Transverse colon (tissue), 4 donors: ENCODE measurements at places on chromosomes 7 and 10. TPM values are rescaled to one million over a fixed set of nuclear protein-coding genes. Genes with fewer than 3 reads are reported as not detected.
A peak's percentile ranks its signal among the peaks of the same experiment; 100 is the strongest.

- H3K27me3 ChIP-seq = no peaks in the 10 kb centered on the region
- H3K4me3 ChIP-seq = no peak overlapping the region
- no peaks in the 10 kb centered on the region for H3K36me3 ChIP-seq
- H3K27ac ChIP-seq = no peak overlapping the region
These were observed 27.0 kb upstream of the ZNF862 start for GRCh38 chr7:149811221-149811620.

DNA sequence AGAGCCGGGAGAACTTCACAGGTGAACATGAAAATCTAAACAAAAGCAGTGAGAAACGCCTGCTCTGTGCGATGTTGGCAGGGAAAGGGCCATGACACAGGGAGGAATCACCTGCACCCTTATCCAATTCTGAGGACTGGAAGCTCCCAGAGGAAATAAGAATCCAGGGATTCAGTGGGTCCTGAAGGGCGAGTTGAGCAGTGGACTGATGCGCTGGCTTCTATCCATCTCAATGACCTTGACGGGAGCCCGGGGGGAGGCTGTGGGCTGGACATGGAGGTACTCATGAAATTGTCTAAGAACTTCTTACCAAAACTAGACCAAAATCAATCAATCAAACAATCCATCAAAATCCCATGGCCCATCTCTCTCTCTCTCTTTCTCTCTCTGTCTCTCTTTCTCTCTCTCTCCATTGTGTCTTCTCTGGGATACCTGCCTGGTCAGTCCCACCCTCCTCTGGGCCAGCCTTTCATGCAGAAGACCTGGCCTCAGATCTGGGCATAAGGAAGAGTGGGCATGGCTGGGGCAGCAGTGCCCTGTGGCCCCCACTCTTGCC lies 7.2 kb downstream of the CPXM2 start:
- no peak overlapping the region for H3K4me3 ChIP-seq
- H3K27ac ChIP-seq = peak overlapping the region; percentile 11
- H3K36me3 ChIP-seq = no peaks in the 10 kb centered on the region
- DNase-seq = no peak

- H3K36me3 ChIP-seq = no peaks in the 10 kb centered on the region
- H3K4me1 ChIP-seq = peaks cover 5% of the 10 kb centered on the region
- no peak for DNase-seq
- H3K27me3 ChIP-seq = no peaks in the 10 kb centered on the region
- no peak overlapping the region for H3K27ac ChIP-seq
These were observed 52.5 kb upstream of the WNT16 start for GRCh38 chr7:121276313-121276712.

Gene CCDC71L
- 28.1 TPM for total RNA-seq

- peaks cover 6% of the 10 kb centered on the region for H3K4me1 ChIP-seq
- no peaks in the 10 kb centered on the region for H3K36me3 ChIP-seq
- no peaks in the 10 kb centered on the region for H3K27me3 ChIP-seq
- H3K4me3 ChIP-seq = no peak overlapping the region
These were observed 228.7 kb upstream of the CCDC6 start for GRCh38 chr10:60135020-60135419.

- no peaks in the 10 kb centered on the region for H3K4me1 ChIP-seq
- no peaks in the 10 kb centered on the region for H3K36me3 ChIP-seq
- H3K4me3 ChIP-seq = no peak overlapping the region
- DNase-seq = no peak
These were observed 97.5 kb downstream of the MICALL2 start for GRCh38 chr7:1361756-1362125.

GRCh38 chr7:23372611-23373010 lies 73.5 kb downstream of the MALSU1 start:
- no peaks in the 10 kb centered on the region for H3K4me1 ChIP-seq

- no peak overlapping the region for H3K27ac ChIP-seq
- H3K27me3 ChIP-seq = no peaks in the 10 kb centered on the region
- H3K36me3 ChIP-seq = no peaks in the 10 kb centered on the region
- H3K4me3 ChIP-seq = no peak overlapping the region
- DNase-seq = no peak
- no peaks in the 10 kb centered on the region for H3K4me1 ChIP-seq
These were observed 194.9 kb upstream of the MGMT start for GRCh38 chr10:129272176-129272575.

GRCh38 chr7:89661876-89662275 lies 492.4 kb upstream of the STEAP1 start:
- DNase-seq = no peak
- no peaks in the 10 kb centered on the region for H3K36me3 ChIP-seq
- H3K4me3 ChIP-seq = no peak overlapping the region

Gene SLC39A12
- not detected for total RNA-seq

DNA sequence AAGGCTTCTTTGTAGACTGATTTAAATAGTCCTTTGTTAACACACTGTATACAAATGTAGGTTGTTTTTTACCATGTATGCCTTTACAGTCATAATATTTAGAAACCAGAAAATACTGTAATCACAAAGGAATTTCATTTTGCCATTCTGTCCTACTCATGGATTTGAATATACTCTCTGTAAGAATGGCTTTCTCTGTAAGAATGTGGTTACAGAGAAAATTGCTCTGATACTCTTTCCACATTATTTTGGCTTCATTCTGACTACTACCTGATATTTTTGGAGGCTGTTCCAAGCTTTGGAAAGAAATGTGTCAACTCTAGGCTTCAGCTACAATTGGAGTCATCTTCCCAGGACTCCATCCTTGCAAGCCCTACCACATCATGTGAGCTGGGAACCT lies 23.5 kb downstream of the CH25H start:
- no peaks in the 10 kb centered on the region for H3K4me1 ChIP-seq
- no peak overlapping the region for H3K4me3 ChIP-seq
- no peaks in the 10 kb centered on the region for H3K27me3 ChIP-seq
- no peaks in the 10 kb centered on the region for H3K36me3 ChIP-seq

DNA sequence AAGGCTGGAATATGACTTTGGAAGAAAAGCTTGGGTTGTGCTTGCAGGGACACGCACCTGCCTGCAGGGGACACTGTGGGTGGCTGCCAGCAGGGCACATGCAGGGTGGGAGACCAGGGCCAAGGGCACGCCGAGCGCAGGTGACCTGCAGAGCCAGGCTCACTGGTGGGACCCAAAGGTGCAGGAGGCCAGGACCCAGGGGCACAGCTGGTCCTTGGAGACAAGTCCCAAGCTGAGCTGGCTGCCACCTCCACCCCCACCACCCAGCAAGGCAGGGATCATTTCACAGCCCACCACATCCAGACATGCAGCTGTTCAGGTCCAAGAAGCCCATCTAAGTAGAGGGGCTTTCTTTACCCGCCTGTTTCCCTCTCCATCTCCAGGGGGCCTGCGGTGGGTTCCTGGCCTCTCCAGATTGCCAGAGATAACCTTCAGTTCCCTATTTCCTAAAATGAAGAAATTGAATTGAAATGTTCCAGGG lies 13.8 kb upstream of the CLIP2 start:
- H3K36me3 ChIP-seq = no peaks in the 10 kb centered on the region
- H3K4me1 ChIP-seq = peaks cover 18% of the 10 kb centered on the region
- no peak overlapping the region for H3K4me3 ChIP-seq
- H3K27me3 ChIP-seq = no peaks in the 10 kb centered on the region
- DNase-seq = no peak

Gene NAT16
- total RNA-seq = not detected

Gene NXPH1
- not detected for total RNA-seq

DNA sequence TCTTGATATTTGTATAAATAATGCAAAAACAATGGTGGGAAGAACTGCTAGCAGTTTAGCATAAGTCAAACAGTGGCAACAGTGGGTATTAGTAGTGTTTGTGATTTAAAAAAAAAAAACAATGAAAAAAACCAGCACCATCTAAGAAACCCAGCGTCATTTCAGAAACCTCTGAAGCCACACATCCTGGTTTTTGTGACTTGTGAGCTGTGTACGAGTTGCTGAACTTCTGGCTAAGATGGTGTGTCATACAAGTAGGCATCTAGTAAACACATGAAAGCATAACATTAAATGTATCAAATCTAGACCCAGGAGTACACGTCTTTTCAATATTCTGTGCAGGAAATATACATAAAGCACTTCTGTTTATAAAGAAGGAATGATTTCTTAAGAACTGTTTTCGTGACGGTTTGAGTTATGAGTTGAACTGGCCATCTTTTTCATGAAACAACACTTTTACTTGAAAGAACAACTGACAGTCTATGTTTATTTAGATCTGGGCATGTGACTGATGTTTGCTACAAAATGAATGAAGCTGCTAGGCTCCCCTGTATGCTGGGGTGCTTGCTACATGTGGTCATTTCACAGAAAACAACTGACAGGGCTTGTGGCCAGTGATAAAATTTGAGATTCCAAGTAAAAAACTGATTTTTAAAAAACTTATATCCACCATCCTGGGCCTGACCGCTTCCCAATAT lies 143.5 kb downstream of the PIP4K2A start:
- H3K27me3 ChIP-seq = no peaks in the 10 kb centered on the region
- no peak overlapping the region for H3K27ac ChIP-seq
- no peaks in the 10 kb centered on the region for H3K4me1 ChIP-seq
- H3K4me3 ChIP-seq = no peak overlapping the region
- DNase-seq = no peak
- no peaks in the 10 kb centered on the region for H3K36me3 ChIP-seq

Gene RNF133
- total RNA-seq = not detected

DNA sequence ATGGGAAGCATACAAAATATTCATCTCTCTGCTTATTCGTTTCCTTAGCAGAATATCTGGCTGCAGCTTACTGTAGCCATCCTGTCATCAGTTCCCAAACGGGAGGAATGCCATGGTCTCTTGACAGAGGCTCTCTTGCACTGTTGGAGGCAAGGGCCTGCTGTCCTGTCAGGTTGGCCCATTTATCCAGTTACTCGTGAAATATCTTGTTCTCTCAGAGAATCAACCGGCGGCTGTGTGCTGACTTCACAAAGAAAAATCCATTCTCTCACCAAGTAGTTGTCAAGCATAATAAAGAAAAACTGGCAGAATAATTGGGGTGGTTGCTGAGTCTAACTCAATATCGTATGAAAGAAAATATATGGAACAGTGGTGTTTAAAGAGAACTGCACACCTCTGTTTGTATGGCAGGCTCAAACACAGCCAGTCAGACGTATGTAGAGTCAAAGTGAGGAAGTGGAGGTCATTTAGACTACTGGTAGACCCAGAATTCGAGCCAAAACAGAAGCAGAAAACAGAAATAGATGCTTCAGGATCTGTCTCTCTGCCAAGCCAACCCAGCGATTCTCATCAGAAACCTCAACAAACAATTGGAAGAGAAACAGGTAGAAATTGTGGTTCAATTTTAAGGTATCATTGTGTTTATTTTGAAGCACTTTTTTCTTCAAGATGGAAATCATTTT lies 349.2 kb upstream of the PRKCQ start:
- peak overlapping the region; percentile 7 for H3K27ac ChIP-seq
- no peak for DNase-seq
- H3K36me3 ChIP-seq = no peaks in the 10 kb centered on the region

- no peak overlapping the region for H3K4me3 ChIP-seq
- no peaks in the 10 kb centered on the region for H3K36me3 ChIP-seq
- H3K27ac ChIP-seq = no peak overlapping the region
- H3K4me1 ChIP-seq = peaks cover 2% of the 10 kb centered on the region
- no peak for DNase-seq
These were observed 19.1 kb upstream of the PRF1 start for GRCh38 chr10:70621503-70622078.

Gene FOXP2
- total RNA-seq = 20.5 TPM

Gene GARIN1A
- 0.48 TPM for total RNA-seq

GRCh38 chr10:74022926-74023629 lies 25.2 kb downstream of the VCL start:
- H3K27me3 ChIP-seq = no peaks in the 10 kb centered on the region
- H3K4me1 ChIP-seq = peaks cover 34% of the 10 kb centered on the region
- H3K27ac ChIP-seq = no peak overlapping the region
- no peak for DNase-seq
- H3K36me3 ChIP-seq = no peaks in the 10 kb centered on the region
- no peak overlapping the region for H3K4me3 ChIP-seq
